ENCODE measurements at places on chromosomes 6 and 20. TPM values are rescaled to one million over a fixed set of nuclear protein-coding genes. Genes with fewer than 3 reads are reported as not detected.

OR2B6 gene
- 0.17 TPM for polyA plus RNA-seq

- H3K4me1 ChIP-seq, result no peaks in the 10 kb centered on the region
- DNase-seq, result no peak
- H3K4me3 ChIP-seq, result no peak overlapping the region
- H3K36me3 ChIP-seq, result no peaks in the 10 kb centered on the region
- H3K27me3 ChIP-seq, result no peaks in the 10 kb centered on the region
These were observed 150.3 kb downstream of the GRIK2 start for GRCh38 chr6:101543796-101544195.

DNA sequence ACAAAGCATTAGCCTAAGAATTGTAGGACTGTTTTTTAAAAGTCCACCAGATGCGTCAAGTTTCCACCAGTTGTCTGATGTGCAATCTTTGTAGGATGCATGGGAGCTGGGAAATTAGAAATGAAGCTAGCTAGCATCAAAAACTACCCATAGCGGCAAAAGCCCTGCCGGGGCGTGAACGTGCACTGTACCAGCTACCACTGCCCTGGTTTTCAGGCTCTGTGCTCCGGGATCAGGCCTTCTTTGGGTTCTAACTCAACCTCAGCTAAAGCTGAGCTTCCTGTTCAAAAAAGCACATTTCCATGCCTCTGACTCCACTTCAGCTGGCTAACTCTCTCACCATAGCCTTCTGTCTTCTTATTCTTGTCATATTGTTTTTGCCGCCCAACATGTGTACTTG is 26.9 kb upstream of the FUCA2 start:
- peaks cover 14% of the 10 kb centered on the region for H3K4me1 ChIP-seq
- H3K36me3 ChIP-seq, result no peaks in the 10 kb centered on the region
- H3K27me3 ChIP-seq, result no peaks in the 10 kb centered on the region

DNA sequence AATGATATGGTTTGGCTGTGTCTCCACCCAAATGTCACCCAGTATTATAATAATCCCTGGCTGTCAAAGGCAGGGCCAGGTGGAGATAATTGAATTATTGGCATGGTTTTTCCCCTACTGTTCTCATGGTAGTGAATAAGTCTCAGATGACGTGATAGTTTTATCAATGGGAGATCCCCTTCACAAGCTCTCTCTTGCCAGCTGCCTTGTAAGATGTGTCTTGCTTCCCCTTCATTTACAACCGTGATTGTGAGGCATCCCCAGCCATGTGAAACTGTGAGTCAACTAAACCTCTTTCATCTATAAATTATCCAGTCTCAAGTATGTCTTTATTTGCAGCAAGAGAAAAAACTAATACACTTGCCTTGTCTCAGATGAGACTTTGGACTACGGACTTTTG is 907.3 kb upstream of the MANEA start:
- DNase-seq, result no peak
- no peaks in the 10 kb centered on the region for H3K36me3 ChIP-seq
- no peak overlapping the region for H3K27ac ChIP-seq
- no peak overlapping the region for H3K4me3 ChIP-seq
- H3K4me1 ChIP-seq, result no peaks in the 10 kb centered on the region

- no peak overlapping the region for H3K27ac ChIP-seq
- H3K4me3 ChIP-seq, result no peak overlapping the region
- DNase-seq, result peak; percentile 78
These were observed 44.8 kb downstream of the STK4 start for GRCh38 chr20:45011108-45011526.

NKX2-4 gene
- not detected for polyA plus RNA-seq

ZBTB9 gene
- 5.0 TPM for polyA plus RNA-seq

VIP gene
- polyA plus RNA-seq, result not detected

NFYA gene
- polyA plus RNA-seq, result 18.7 TPM

- no peak overlapping the region for H3K27ac ChIP-seq
- DNase-seq, result no peak
- H3K36me3 ChIP-seq, result no peaks in the 10 kb centered on the region
- H3K4me1 ChIP-seq, result peaks cover 4% of the 10 kb centered on the region
- H3K27me3 ChIP-seq, result no peaks in the 10 kb centered on the region
These were observed 93.7 kb upstream of the ATXN1 start for GRCh38 chr6:16854986-16855385.

DNA sequence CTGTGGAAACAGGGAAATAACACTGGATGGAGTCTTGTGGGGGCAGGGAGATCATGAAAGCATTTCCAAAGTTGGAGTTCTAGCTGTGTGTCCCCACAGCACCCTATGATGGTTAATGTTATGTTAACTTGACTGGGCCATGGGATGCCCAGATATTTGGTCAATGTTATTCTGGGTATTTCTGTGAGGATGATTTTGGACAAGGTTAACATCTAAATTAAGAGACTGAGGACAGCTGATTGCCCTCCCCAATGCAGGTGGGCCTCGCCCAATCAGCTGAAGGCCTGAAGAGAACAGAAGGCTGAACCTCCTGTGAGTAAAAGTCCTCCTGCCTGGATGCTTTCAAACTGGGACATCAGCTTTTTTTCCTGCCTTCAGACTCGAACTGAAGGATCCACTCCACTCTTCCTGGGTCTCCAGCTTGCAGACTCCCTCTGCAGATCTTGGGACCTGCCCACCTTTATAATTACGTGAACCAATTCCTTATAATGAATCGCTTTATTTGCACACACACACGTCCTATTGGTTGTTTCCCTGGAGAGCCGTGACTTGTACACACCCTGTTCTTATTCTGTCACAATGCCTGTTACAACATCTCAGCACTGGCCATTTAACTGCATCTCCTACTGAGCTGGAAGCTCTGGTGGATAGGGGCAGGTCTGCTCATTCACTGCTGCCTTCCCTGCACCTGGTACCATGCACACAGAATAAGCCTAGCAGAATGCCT is 99.5 kb upstream of the IYD start:
- no peaks in the 10 kb centered on the region for H3K4me1 ChIP-seq
- no peak overlapping the region for H3K4me3 ChIP-seq
- no peaks in the 10 kb centered on the region for H3K27me3 ChIP-seq
- H3K27ac ChIP-seq, result no peak overlapping the region

GRCh38 chr6:69958978-69959377 is 92.6 kb downstream of the COL19A1 start:
- DNase-seq, result no peak
- no peak overlapping the region for H3K4me3 ChIP-seq
- H3K36me3 ChIP-seq, result no peaks in the 10 kb centered on the region
- H3K27ac ChIP-seq, result no peak overlapping the region
- H3K4me1 ChIP-seq, result no peaks in the 10 kb centered on the region

- H3K27me3 ChIP-seq, result no peaks in the 10 kb centered on the region
- no peak overlapping the region for H3K27ac ChIP-seq
- H3K4me3 ChIP-seq, result no peak overlapping the region
- no peaks in the 10 kb centered on the region for H3K36me3 ChIP-seq
These were observed 4.4 kb downstream of the TRMT6 start for GRCh38 chr20:5945963-5946362.

DNA sequence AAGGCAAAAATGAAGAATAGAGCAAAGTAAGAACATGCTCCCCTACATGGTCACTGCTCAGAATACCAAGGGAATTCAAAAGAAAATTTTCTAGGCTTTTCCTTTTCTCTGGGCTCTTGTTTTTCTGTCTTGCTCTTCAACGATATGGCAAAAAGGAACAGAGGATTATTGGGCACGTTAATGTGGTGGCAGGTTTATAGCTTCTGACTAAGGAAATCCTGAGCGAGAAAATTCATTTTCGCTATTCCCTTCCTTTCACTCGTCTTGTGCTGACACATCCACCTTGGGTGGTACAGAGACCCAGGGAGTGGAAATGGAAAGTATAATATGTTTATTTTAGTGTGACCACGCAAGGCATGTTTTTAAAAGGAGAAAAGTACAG is 132.8 kb downstream of the TRIM27 start:
- H3K4me3 ChIP-seq, result no peak overlapping the region
- no peak for DNase-seq
- H3K27ac ChIP-seq, result no peak overlapping the region
- no peaks in the 10 kb centered on the region for H3K4me1 ChIP-seq

VPS16 gene
- polyA plus RNA-seq, result 38.1 TPM

RIMS1 gene
- 0.45 TPM for polyA plus RNA-seq

DNA sequence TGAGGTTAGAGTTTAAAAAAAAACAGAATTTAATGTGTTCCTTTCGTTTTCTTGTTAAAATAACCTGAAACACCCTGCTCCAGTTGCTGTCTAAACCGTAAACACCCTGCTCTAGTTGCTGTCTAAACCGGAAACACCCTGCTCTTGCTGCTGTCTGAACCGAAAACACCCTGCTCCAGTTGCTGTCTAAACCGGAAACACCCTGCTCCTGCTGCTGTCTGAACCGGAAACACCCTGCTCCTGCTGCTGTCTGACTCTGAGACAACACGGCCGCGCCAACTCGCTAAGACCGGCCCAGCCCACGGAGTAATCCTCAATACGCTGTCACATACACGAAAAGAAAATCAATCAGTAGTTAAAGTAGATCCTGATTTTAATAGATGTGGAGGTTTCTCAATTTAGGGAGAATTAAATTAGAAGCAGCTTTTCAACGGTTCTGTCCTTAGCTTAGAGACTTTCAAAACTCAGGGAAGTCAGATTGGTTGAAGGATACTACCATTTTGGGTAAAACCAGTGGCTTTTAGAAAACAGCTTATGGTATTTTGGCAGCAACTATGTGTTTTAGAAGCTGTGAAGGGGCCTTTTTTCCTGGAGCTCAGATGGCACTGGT is 98.3 kb downstream of the RAMACL start:
- no peaks in the 10 kb centered on the region for H3K4me1 ChIP-seq
- no peak for DNase-seq
- no peaks in the 10 kb centered on the region for H3K36me3 ChIP-seq
- no peaks in the 10 kb centered on the region for H3K27me3 ChIP-seq

GRCh38 chr20:37522260-37523011 is 1.4 kb downstream of the NNAT start:
- H3K4me3 ChIP-seq, result no peak overlapping the region
- DNase-seq, result no peak
- H3K4me1 ChIP-seq, result peaks cover 48% of the 10 kb centered on the region
- H3K27me3 ChIP-seq, result no peaks in the 10 kb centered on the region
- H3K36me3 ChIP-seq, result no peaks in the 10 kb centered on the region

GRCh38 chr20:8175741-8176675 is 43.9 kb downstream of the PLCB1 start:
- H3K4me3 ChIP-seq, result no peak overlapping the region
- H3K36me3 ChIP-seq, result no peaks in the 10 kb centered on the region
- H3K4me1 ChIP-seq, result no peaks in the 10 kb centered on the region
- no peak for DNase-seq

- no peak for DNase-seq
- no peaks in the 10 kb centered on the region for H3K36me3 ChIP-seq
- H3K4me3 ChIP-seq, result no peak overlapping the region
- no peaks in the 10 kb centered on the region for H3K27me3 ChIP-seq
These were observed 55.0 kb downstream of the NOX3 start for GRCh38 chr6:155400654-155400965.

PLEKHG1 gene
- polyA plus RNA-seq, result 5.6 TPM

SLC17A3 gene
- polyA plus RNA-seq, result 0.43 TPM

DNA sequence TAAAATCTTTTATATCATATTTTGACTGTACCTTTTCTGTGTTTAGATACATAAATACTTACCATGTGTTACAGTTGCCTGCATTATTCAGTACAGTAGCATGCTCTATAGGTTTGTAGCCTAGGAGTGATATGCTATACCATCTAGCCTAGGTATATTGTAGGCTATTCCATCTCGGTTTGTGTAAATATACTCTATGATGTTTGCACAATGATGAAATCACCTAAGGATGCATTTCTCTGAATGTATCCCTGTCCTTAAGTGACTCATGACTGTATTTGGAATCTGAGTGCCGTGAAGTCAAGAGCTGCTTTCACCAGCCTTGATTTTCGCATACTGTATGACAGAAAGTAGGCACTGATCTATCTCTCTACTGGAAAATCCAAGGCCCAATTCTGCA is 129.9 kb downstream of the UTRN start:
- H3K4me1 ChIP-seq, result peaks cover 11% of the 10 kb centered on the region
- H3K27me3 ChIP-seq, result no peaks in the 10 kb centered on the region
- DNase-seq, result peak; percentile 21
- no peak overlapping the region for H3K4me3 ChIP-seq
- no peaks in the 10 kb centered on the region for H3K36me3 ChIP-seq
- no peak overlapping the region for H3K27ac ChIP-seq

DNA sequence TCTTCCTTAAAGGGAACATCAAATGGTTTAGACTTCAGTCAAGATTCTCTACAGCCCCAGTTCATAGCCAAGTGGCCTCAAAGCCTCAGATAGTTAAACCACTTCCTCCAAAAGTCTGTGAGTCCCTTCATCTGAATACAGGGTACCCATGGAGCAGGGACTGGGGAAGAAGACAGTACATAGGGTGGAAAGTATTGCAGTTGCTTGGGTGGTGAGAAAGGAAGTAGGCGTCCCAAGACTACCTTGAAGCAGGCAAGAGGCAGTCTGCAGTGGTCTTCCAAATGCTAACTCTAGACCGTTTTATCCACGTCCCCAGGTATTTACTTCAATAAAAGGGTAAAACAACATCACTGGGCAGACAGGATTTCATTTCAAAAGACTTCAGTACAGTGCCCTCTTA is 2.0 kb downstream of the FYN start:
- H3K4me1 ChIP-seq, result peaks cover 5% of the 10 kb centered on the region
- no peak for DNase-seq
- H3K27ac ChIP-seq, result peak overlapping the region; percentile 75
- peaks cover 16% of the 10 kb centered on the region for H3K27me3 ChIP-seq

DNA sequence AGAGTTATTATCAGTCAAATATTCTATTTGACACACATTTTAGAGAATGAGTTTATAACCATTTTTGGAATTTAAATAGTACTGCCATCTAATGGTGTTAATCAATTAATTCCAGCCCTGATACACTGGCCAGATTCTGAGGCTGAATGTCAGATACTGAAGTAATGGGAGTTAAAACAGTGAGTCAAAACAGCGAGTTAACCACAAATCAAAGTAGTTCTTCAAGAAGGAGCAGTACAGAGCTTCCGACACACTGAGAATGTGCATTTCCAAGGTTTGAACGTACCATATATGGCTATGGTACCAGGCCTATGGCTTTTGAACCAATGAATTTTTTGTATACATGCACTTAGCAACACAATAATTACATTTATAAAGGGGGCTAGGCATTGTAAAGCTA is 11.3 kb upstream of the CEP43 start:
- no peak for DNase-seq
- no peak overlapping the region for H3K4me3 ChIP-seq
- H3K4me1 ChIP-seq, result peaks cover 4% of the 10 kb centered on the region
- peak overlapping the region; percentile 51 for H3K27ac ChIP-seq
- H3K27me3 ChIP-seq, result no peaks in the 10 kb centered on the region
- no peaks in the 10 kb centered on the region for H3K36me3 ChIP-seq

- peaks cover 22% of the 10 kb centered on the region for H3K4me1 ChIP-seq
- H3K36me3 ChIP-seq, result no peaks in the 10 kb centered on the region
- H3K27me3 ChIP-seq, result no peaks in the 10 kb centered on the region
These were observed 5.4 kb upstream of the MICA start for GRCh38 chr6:31397901-31398525.

DNA sequence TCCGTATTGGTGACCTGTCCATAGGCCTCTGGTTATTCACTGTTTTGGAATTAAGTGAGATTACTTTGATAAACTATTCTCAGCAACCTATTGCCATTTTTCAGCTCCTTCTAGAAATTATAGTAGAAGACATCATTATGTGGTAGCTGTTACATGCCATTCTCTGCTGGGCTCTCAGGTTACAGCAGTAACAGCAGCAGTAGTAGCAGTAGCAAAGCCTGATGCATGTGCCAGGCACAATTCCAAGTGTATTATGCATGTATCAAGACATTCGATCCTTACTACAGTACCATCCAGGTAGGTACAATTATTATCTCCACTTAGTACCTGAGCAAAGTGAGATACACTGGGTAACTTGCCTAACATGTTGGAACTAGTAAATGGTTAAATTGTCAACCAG is 74.3 kb downstream of the RPS12 start:
- H3K4me3 ChIP-seq, result no peak overlapping the region
- no peak for DNase-seq
- H3K36me3 ChIP-seq, result no peaks in the 10 kb centered on the region
- H3K27ac ChIP-seq, result no peak overlapping the region
- H3K4me1 ChIP-seq, result peaks cover 2% of the 10 kb centered on the region

Measured in hepatocyte (in vitro differentiated cells).